ENCODE measurements at places on chromosomes 6 and 20.

DNA sequence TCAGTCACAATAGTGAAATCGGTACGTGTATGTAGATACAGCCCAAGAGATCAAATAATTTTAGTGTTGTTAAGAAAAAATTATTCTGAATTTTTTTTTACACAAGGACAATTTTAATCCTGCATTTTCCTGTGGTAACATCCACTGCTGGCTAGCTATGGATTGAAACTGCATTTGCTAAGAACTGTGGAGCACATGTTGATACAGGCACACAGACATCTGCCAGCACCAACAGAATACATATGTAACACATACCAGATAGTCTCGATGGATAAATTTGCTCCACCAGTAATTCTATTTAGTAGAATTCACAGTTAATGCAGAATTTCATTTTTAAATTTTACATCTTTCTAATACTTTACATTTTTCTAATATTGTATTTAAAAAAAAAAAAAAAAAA is 2.2 kb downstream of the ASIP start:
- no peak for DNase-seq

DNA sequence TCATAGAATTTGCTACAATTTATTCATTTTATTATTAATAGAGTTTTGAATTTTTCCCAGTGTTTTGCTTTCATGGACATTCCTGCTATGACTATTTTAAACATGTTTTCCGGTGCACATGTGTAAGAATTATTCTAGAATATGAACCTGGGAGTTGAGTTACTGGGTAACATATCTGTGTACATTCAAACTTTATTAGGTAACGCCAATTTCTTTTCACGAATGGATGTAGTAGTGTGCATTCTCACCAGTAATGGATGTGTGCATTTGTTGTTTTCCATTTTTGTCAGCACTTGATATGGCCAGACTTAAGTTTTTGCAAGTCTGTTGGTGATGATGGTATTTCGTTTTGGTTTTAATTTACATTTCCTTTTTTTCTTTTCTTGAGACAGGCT is 118.8 kb downstream of the CDKAL1 start:
- DNase-seq, result no peak

- DNase-seq, result no peak
Measured at GRCh38 chr6:41467627-41468404, 78.4 kb upstream of the FOXP4 start.

GRCh38 chr6:71338540-71339316 is 50.1 kb downstream of the OGFRL1 start:
- no peak for DNase-seq

DNA sequence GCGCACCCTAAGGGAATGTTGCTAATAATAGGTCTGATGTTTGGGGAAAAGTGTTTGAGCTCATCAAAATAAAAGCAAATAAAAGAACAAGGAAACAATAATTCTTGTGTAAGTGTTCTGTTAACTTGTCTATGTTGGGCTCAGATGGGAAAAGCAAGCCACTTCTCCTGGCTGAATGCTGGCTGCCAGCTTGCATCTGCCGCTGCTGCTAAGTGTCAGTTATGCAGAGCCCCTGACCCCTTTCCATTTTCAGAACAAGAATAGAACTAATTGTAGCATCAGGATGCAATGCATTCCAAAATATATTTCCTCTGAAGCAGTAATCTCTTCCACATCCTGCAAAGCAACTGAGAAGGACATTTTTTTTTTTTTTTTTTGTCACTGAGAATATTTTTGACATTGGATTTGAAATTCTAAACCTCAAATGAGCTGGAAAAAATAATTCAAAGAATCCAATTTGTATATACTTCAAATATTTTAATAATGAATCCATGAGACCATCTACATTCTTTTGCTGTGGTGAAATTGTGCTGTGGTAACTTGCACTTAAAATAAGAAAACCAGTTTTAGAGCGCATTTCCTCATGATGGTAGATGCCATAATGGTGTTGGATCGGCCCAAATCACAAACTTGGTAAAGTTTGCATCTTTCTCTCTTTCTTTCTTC is 43.9 kb upstream of the DEK start:
- no peak for DNase-seq

DNA sequence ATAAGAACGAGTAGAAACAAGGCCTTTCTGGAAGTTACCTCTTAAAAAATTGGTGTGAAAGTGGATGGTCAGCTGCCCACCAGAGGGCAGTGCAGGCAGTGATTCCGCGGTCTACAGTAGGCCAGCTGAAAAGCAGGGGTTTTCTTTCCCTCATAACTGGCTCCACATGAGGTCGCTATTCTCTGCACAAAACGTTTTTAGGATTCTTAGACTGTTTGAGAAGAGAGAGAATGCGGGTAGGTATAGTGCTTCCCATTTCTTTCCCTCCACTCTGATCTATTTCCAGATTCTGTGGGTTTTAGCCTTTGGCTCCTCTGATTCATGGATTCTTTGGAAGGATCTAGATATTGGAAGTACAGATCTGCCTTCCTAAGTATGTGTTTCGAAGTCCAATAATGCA is 14.2 kb downstream of the FIG4 start:
- peak; percentile 89 for DNase-seq

DNA sequence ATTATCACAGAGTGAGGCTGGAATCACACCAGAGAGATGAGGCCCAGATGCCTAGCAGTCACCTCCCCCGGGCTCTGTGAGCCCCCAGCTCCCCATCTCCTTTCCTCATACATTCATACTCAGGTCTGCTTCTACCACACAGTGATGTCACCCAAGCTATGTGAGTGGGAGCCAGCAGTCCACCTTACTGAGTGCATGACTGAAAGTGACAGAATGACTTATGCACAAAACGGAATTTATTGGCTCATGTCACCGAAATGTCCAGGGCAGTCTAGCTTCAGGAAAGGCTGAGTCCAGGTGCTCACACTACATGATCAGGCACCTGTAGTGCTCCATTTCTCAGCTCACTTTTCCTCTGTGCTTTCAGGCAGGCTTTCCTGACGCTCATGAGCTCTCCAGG is 36.7 kb upstream of the CCN6 start:
- no peak for DNase-seq

Measured in SHP77 (cell line).